ENCODE measurements at places on chromosomes 3 and 15.

GRCh38 chr3:15495461-15496340 lies 25.8 kb downstream of the COLQ start:
- DNase-seq: no peak

DNA sequence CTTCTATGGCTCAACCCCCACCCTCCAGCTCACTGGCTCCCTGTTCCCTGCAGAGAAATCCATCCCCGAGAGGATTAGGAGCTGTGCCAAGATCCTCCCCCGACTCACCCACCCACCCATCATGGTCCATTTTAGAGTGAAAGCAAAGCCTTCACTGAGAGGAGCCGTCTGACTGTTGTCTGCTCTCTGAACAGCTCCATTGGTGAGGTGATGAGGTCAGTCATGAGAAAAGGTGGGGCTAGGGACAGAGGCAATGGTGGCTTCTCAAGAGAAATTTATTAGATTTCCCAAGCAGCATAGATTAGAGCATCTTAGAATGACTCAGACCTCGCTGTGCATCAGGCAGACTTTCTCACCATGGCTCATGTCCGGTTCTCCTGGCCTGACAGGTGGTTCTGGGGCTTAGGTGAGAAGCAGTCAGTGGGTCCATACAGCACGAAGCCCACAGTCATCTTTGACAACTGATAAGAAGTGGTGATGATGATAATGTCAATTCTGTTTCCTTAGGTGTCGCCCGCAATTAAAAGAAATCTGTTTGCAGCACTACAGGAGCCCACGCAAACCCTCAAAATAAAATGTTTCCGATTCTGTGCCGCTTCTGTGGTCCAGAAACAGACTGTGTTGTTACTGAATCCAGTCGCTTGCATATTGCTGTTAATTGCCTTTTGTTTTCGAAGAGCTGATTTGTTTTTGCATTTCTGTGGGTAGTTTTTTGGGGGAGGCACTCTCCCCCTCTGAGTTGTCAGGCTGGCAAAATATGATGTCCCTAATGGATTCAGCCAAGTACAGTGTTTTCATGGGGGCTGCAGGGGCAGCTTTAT lies 24.8 kb upstream of the RHO start:
- DNase-seq: no peak

- DNase-seq: no peak
Measured at GRCh38 chr3:184386047-184386806, 6.4 kb downstream of the CHRD start.

- peak; percentile 70 for DNase-seq
Measured at GRCh38 chr15:31472636-31473384, 146.2 kb downstream of the KLF13 start.

DNA sequence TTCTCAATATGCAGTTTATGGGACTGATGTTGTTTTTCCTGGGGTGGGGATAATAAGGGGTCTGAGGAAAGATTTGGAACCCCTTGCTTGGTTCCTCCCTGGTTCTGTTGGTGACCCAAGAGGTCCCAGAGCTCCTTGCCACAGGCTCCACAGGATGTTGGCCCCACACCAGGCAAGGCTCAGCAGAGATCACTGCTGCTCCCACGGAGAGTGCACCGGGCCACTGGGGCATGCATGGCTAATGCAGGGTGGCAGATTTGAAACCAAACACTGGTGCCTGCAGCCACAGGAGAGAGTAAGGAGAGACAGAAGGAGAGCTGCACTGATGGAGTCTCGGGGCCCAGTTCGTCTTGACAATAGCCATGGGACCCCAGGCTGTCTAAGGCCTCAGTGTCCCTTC lies 2.5 kb downstream of the FAM107A start:
- no peak for DNase-seq

Measured in naive B cell (primary cell).